ENCODE measurements at places on chromosomes 4 and X.

DNA sequence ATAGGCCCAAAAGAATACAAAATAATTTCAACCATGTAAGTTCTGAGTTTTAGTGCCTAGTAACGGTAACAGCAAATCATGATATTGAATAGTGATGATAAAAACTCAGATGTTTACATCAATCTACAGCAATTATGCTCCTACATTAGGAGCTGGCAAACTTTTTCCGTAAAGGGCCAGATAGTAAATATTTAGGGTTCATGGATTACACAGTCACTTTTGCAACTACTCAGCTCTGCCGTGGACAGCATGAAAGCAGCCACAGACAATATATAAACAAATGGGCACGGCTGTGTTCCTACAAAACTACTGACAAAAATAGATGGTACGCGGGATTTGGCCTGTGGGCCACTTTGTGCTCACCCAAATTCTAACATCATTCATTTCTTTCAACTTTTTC is 167.8 kb upstream of the NAP1L5 start:
- no peak for DNase-seq

- peak; percentile 8 for DNase-seq
Observed at GRCh38 chr4:127809173-127809800, 27.2 kb downstream of the HSPA4L start.

DNA sequence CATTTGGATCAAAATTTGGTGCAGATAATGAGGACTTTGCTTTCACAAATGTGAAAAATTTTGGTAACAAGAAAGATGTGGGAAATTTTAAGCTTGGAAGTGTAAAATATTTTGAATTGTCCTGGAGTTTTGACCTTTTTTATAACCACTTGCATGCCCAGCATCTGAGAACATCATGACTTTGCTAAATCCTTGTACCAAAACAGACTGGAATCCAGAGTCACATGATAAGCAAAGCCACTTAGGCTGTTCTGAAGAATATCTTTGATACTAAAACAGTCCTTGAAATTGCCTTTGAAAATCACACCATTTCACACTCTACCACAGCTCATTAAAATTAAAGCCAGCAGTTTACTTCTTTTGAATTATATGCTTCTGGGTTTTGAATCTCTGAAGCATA is 2.5 kb upstream of the PPM1K start:
- peak; percentile 25 for DNase-seq

- DNase-seq, result peak; percentile 11
Observed at GRCh38 chr4:183600189-183600685, 58.7 kb downstream of the RWDD4 start.

- no peak for DNase-seq
Observed at GRCh38 chr4:109754093-109754857, 24.4 kb upstream of the PLA2G12A start.

DNA sequence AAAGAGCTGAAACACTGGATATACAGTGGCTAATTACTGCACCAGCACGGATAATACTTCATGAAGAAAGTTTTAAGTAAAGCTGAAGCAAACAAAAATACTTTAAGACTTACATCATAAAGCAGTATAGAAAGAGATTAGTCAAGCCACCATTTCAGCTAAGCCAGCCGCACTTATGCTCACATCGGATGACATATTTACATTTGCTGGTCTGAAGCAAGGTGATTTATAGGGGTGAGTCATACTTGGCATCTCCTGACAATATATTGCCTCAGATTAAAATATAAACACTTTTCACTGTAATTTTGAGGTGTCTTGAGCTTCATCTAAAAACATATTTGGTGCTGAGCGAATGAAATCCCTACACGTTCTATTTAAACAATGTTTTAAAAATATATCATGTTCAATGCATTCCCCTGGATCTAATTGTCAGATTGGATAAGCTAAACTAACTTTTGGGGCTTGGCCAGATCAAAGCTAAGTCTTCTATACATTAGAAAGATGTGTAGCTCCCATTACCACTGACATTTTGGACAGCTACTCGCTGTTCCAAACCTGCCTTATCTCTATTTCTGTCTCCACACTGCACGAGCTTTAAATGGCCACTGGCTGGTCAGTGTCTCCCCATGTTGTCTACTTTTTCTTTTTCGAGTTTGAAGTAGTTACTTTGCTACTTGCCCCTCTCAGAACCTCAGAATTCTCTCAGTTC is 103.2 kb downstream of the VCX2 start:
- no peak for DNase-seq

DNA sequence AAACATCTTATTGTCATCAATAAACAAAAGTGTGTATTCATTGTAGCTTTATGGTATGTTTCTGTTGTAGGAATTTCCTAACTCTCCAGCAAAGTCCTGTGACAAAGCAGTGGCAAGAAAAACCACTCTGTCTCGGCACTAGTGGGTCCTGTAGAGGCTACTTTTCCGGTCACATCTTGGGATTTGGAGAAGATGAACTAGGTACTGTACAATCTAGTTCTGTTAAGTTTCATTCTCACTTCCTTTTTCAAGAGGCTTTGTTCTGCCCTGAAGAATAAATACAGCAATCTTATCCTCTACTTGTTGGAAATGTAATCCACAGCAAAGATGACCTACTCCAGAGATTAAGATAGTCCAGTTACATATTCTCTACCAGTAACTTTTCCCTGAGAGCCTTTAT is 69.3 kb downstream of the HHIP start:
- DNase-seq, result no peak

DNA sequence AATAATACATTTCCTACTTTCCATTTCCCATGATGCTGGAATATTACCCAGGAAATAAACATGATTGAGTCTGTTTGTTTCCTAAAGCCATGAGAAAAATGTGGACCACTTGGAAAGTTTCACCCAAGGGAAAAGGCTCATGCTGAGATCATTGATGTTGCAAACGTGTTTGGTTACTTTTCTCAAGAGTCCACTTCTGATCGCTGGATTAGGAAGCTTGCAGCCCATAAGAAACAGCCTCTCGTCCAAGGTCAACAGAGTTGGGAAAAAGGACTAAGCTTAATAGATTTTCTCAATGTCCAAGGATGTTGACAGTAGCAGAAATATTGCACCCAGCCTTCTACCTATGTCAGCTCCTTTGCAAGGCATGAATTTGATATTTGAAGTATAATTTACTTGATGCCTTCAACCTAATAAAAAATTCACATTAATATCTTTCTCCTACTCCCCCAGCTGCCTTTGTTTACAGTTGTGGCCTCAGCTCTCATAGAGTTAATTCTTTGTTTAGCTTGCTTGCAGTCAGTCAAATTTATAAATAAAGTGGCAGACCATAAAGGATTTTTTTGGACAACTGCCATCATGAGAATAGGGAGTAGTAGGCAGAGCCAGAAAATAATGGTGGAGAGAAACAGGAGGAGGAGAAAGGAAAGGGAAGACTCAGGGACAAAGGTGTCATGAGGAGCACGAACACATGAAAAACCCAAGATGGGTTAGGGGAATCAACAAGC is 65.6 kb upstream of the BLTP1 start:
- peak; percentile 3 for DNase-seq

- DNase-seq, result no peak
Observed at GRCh38 chrX:38960137-38960536, 158.9 kb downstream of the MID1IP1 start.

DNA sequence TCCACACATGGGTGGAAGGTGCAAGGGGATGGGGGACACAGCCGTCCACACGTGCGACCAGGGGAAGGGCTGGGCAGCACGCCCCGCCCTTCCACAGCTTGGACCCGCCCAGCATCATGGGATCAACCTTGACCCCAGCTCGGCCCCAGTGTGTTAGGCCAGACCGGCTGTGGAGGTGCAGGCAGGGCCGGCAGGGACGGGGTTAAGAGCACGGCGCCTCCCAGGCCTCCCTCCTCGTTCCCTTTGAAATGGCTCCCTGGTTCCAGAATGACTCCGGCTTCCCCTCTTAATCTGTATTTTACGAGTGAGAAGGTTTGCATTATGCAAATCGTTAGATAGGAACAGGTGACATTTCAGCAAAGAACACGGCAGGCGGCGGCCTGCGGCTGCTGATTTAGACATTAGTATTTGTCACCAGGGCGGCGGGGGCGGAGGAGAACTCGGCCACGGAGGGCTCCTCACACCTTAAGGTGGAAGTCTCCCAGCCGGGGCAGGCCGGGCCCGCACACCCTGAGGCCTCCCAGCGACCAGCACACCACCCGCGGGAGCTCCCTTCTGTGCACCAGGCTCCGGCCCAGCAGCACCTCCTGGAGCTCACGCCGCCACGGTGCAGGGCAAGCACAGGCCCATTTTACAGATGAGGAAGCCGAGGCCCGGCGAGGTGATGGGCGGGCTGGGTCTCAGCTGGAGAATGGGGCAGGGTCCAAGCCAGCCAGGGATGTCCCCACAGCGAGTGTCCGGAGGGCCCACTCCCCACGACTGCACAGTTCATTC is 116.1 kb downstream of the FAM53A start:
- no peak for DNase-seq

GRCh38 chr4:169791527-169792156 is 33.9 kb upstream of the HPF1 start:
- peak; percentile 81 for DNase-seq

- DNase-seq, result no peak
Observed at GRCh38 chr4:182427554-182427953, 184.4 kb downstream of the TENM3 start.

DNA sequence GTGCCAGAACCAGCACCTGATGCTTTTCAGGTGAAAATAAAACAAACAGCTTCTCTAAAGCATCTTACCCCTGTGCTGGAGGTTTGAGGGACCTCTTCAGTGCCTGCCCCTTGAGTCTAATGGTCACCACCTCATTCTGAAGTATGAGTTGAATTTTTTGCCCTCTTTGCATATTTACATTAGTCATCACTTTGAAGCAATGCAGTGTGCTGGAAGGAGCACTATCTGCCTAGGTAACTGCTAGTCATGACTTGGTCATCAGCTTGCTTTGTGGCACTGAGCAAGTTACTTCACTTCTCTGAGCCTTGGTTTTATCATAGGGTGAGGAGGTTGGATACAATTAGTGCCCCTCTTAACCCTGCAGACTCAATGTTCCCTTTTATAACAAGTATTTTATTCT is 44.9 kb downstream of the SPATA18 start:
- no peak for DNase-seq

GRCh38 chr4:159946983-159947615 is 844.2 kb downstream of the RAPGEF2 start:
- peak; percentile 84 for DNase-seq

DNA sequence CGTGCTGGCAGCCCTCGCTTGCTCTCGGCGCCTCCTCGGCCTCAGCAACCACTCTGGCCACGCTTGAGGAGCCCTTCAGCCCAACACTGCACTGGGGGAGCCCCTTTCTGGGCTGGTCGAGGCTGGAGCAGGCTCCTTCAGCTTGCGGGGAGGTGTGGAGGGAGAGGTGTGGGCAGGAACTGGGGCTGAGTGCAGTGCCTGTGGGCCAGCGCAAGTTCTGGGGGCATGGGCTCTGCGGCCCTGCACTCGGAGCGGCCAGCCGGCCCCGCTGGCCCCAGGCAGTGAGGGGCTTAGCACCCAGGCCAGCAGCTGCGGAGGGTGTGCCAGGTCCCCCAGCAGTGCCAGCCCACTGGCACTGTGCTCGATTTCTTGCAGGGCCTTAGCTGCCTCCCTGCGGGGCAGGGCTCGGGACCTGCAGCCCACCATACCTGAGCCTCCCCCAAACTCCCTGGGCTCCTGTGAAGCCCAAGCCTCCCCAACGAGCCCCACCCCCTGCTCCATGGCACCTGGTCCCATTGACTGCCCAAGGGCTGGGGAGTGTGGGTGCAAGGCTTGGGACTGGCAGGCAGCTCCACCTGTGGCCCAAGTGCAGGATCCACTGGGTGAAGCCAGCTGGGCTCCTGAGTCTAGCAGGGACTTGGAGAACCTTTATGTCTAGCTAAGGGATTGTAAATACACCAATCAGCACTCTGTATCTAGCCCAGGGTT is 556.8 kb downstream of the GABRG1 start:
- DNase-seq, result no peak

DNA sequence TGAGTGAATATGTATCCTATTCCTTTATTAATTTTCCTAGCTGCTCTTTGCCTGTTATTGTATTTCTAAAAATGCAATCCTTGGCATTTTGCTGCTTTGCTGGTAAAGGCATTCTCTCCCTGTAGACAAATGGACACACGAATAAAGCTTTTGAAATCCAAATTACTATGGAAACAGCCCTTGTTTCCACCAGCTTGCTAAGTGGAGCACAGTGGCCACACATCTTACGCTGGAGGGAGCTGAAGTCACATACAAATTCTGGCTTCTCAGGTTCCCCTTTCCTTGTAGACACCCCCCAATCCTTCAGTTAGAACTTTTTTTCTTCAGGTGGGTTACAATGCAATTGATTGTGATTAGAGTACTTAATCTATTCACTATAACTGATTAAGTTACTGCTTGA is 66.2 kb downstream of the AGA start:
- peak; percentile 10 for DNase-seq

- DNase-seq, result no peak
Observed at GRCh38 chrX:37955273-37955672, 51.1 kb upstream of the SYTL5 start.

DNA sequence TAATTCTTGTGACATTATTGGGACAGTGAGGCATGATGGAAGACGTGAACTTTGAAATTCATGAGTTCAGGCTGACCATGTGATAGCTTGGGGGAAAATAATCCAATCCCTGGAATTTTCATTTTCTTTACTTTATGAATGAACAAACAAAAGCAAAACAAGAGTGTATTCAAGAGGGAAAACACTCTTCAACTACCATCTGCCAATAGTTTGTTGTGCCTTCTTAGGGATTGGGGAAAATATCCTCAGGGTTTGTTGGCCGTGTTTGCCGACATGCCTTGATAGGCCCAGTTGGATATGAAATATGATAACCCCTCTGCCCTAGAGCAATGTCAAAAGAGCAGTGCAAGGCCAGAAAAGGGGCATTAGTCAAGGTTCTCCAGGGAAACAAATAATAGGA is 80.8 kb upstream of the CLNK start:
- no peak for DNase-seq

DNA sequence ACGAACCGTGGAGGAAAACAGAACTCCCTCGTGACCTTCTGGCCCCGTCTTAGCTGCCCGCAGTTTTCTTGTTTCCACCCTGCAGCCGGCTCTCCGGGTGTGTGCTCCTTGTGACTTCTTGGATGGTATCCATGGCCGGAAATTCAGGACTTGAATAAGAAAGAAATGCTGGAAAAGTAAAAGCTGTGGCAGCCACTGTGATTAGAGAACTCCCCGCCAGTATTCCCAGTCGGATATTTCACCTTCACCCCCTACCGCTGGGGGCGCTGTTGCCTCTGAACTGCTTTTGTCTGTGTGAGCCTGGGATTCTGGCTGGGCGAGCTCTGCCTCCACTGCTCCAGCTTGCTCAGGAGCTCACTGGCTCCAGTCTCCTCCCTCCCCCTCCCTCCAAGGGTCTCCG is 41.5 kb upstream of the CYP4V2 start:
- DNase-seq, result no peak

Measured in astrocyte of the hippocampus (primary cell).